ENCODE measurements at places on chromosomes 3 and 15.
A peak's percentile ranks its signal among the peaks of the same experiment; 100 is the strongest.

- no peak for DNase-seq
These were observed 33.2 kb downstream of the HDAC11 start for GRCh38 chr3:13513051-13513912.

DNA sequence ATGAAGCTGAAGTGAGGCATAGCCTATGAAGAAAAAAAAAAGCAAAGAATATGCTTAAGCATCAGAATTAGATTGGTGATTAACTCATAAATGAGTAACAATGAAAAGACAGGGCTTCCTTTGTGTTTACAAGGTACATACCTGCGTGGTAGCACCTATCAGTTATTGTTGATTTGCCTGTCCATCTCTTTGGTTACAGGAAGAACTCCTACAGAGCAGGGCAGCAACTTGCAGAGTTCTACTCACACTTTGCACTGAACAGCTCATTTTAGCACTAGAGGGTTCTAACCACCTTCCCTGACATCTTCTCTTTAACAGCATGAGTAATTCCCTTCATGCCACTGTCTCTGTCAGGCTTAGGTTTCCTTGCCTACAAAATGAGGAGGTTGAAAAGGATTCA, 166.0 kb downstream of the DPH6 start:
- DNase-seq = no peak

DNA sequence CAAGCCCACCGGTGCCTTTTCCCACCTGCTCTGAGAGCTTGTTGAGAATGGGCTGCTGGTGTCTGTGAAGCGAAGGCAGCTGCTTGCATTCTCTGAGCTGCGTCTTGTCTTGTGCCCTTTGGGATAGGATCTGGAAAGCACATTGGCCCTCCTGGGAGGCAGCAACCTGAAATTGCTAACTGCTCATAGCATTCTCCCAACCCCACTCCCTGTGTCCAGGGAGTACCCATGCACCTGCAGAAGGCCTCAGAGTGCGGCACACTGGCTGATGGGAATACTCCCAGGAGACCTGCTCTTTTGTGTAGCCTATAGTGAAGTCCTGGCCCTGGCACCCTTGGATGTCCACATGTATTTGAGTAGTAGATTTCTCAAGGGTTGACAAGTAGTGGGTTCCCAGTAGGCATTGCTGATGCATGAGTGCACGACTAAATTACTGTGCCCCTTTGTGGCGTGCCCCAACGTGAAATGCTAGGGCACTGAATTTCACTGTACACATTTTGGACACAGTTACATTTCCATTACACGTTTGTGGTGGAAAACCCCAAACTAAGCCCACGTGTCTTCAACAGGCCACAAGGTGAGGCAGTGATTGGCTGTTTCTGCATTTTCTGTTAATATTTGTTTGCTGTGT, 3.7 kb downstream of the EPHB1 start:
- no peak for DNase-seq

- no peak for DNase-seq
These were observed 138.0 kb upstream of the THBS1 start for GRCh38 chr15:39442898-39443297.

DNA sequence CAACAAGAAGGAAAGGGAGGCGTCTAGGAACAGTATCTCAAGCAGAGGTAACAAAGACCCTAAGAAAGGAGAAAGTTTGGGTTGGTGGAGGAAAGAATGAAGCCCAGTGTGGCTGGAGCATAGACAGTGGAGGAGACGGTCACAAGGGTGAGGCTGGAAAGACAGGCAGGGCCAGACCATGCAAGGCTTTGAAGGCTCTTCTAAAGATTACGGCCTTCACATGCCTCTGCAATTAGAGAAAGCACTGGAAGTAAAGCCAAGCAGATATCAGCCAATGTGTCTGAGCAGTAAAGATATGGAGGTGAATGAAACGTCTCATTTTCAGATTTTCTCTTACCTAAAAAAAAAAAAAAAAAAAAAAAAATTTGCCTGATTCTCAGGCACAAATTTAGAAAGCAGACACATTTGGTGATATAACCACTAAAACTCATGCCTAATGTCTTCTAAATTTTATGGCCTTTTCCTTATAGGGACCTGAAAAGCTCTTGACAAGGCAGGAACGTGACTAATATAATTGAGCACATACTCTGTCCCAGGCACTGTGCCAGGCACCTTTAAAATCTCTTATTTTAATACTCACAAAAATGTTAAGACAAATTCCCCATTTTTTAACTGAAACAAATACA, 184.1 kb downstream of the MECOM start:
- no peak for DNase-seq

- DNase-seq = peak; percentile 65
These were observed at the start of gene DLEC1 for GRCh38 chr3:38039101-38039898. Gene DLEC1 (plus strand): TSS chr3:38039208. CDS start chr3:38039226, 18 bp downstream.

DNA sequence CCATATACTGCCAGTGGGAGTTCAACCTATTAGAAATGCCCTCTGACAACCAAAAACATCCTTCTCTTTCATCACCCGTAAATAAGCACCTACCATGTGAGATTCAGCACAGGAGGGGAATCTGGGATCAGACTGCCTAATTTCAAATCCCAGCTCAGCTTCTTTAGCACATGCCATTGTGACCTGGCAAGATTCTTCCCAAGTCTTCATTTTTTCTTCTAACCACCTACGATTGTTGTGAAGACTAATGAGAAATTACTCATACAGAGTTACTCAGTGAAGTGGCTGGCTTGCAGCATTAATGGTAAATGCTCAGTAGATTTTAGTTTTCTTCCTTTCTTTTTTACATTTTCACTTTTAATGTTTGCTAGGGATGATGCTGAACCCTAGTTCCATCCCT, 176.7 kb downstream of the PDZRN3 start:
- DNase-seq = no peak

DNA sequence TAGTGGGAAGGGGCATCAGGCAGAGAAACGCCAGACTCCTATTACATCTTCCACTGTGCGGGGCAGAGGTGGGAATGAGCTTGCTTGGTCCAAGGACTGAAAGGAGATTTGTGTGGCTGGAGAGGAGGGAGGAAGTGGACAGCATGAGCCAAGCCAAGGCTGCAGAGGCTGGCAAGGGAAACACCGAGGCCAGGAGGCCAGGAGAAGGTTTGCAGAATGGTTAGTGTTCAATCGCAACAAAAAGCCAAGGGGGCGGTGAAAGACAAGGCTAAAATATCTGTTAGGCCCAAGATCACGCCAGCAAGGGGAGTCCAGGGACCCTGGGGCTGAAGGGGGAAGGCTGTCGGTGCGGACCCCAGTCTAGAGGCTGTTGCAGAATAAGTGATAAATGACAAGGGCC, 75.8 kb downstream of the CPN2 start:
- no peak for DNase-seq

- no peak for DNase-seq
These were observed 21.7 kb upstream of the TBC1D21 start for GRCh38 chr15:73851689-73852088.

GRCh38 chr3:101623656-101624055, 49.7 kb downstream of the PCNP start:
- DNase-seq = no peak

GRCh38 chr15:80779658-80780415, 667 bp downstream of the CEMIP start:
- DNase-seq = no peak

DNA sequence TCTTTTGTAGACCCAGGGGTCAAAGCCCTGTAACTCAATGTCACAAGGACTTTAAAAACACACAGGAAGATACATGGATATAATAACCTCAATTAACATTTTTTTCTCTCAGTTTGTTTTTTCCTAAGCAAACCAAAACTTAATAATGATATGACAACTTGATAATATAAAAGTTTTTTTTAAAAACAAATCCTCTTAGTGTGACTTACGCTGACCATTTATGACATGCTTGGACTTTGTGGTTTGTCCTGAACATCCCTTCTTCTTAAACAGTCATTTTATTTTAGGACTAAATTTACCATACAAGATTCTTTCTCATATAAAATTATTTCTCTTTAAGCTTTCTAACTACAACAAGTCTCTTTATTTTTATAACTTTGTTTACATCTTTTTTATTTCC, 25.4 kb upstream of the FAM3D start:
- no peak for DNase-seq

DNA sequence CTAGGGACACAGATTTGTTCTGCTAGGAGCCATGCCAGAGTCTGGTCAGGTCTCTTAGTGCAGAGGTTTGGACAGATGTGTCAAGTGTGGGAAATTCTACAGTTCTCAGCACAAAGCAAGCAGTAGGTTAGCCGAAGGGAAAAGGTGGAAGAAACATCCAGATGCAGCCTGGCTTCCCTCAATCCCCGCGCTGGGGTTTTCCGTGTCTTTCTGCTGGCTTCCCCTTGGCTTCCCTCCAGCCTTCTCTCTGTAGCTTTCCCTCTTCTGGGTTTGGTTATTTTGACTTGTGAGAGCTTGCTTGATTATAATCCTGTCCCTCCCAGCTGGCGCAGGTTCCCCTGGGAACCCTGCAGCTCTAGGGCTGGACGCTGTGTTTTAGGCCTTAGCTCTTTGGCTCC, 4.1 kb downstream of the TF start:
- DNase-seq = no peak

- DNase-seq = no peak
These were observed 176.7 kb downstream of the SMAD6 start for GRCh38 chr15:66878761-66879160.

DNA sequence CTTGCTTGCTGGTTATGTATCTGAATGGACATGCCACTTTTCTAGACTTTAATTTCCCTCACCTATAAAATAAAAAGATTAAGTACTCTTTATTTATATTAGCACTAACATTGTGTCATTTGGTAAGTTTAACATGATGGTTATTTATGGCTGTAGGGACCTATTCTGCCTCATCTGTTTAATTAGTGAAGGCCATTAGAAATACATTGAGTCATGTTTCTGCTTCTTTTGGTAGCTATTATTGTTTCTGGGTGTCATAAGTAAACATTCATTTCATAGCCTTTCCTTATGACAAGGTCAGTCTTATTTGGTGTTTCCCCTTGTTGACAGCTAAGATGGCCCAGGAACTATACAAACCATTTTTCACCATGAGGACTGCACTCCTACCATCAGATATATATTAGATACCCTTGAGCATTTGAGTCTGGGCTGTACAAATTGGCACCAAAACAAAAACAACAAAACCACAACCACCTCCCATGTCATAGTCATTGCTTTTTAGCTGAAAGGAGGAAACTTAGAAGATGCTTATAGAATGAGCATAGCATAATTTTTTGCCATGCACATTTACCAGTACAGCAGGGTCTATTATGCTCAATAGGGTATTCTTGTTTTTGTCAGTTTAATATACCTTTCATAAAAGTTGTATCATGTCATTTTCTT, 39.3 kb downstream of the SRP14 start:
- no peak for DNase-seq

DNA sequence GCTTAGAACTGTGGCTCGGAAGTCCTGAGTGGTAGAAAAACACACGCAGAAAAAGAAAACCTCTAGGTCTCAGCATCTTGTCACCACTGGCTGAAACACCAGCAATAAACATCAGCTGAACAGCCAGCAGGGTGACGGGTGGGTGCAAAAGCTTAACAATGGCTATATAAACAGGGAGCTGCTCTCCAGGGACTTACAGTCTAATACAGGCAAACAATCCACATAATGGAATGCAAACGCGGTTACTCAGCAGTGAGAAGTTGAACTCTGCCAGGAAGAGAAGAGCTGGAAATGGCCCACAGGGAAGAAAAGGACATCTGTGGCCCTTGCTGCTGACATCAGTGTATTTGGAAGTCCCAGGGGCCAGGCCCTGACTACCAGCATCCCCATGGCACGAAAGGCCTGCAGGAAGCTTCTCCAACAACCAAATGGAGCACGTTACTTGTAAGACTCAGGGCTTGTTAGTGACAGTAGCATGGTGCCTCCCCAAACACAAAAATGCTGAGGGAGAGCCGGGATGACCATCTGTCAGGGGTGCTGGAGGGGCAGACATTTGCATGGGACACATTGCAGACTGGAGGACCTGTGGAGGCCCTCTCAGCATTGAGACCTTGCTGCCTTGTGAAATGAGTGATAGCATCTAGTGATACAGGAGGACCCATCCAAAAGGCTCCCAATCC, 3.0 kb downstream of the HEG1 start:
- no peak for DNase-seq

GRCh38 chr15:38414357-38414756, 39.6 kb upstream of the FAM98B start:
- no peak for DNase-seq

DNA sequence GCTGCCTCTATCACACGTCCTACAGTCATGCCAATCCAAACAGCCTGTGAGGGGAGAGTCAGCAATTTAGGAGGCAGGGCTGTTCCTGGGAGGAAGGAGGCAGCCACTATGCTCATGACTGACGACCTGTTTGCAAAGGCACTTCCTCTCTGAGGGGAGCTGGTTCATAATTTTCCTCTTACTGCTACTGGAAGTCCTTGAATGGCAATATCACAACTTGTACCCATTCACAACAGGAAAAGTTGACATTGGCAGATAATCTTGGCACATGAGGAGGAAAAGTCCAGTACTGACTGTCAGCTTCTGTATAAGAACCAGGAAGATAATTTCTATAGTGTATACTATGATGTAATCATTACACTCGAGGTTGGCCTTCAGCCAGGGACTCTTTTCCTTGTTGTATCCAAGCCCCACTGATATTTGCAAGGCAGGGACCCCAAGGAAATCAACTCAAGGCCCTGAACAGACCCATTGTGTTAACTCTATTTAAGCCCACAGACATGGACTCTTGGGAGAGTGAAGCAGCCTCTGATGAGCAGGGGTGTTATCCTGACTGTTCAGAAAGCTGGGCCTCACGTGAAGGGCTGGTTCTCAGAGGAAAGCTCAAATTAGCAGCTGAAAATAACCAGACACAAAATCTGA, 267.3 kb upstream of the ADAMTS9 start:
- DNase-seq = no peak

DNA sequence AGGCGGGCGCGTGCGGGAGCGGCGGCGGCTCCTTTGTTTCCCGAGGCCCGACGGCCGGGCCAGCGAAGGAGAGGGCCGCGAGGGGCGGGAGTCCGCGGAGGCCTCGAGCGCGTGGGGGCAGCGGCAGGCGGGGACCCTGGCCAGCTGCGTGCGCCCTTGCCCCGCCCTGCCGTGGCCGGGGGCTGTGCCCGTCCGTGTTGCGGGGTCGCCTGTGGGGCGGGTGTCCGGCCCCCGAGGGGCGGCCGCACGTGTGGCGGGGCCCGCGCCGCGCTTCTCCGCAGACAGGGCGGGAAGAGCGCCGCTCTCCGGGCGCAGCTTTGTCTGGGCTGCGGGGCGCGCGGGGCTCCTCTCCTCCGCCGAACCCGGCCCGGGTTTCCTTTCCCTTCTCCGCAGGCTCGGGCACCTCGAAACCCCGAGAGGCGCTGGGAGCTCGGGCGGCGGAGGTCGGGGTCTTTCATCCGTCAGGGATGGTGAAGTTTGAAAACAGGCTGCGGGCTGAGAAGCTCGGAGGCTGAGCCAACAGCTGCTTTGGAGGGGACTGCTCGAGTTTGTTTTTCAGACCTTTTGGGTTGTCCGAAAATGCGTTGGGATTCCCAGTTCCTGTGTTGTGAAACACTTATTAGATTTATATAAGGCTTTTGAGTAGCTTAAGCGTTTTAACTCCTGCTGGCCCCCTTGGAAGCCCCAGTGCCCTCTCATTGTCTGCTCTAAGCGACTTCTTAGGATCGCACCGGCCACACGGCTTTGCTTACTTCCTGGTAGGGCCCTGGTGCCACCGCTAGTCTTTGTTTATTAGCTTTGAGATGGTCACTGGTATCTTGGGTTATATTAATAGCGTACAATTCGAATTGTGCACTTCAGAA, 817 bp downstream of the USP3 start:
- no peak for DNase-seq
